Right ventricle myocardium inferior (tissue), 1 donor: ENCODE measurements at places on chromosomes 12 and 14.
A peak's percentile ranks its signal among the peaks of the same experiment; 100 is the strongest.

GRCh38 chr14:105356927-105357326, 41.4 kb upstream of the TEX22 start:
- no peak for DNase-seq

GRCh38 chr12:54032627-54033100, at the start of gene HOXC5:
Gene HOXC5, plus strand, starts transcription at chr12:54033050. Its CDS starts 73 bp downstream, at chr12:54033123.
- peak; percentile 73 for DNase-seq

GRCh38 chr12:100168562-100168961, 25.9 kb upstream of the BLTP3B start:
- no peak for DNase-seq

- DNase-seq, result no peak
These were observed 12.6 kb downstream of the WSCD2 start for GRCh38 chr12:108141600-108142130.

GRCh38 chr14:99224116-99224910, 47.7 kb downstream of the BCL11B start:
- DNase-seq, result peak; percentile 40
